NCI-H1436 treated with DMSO at 0.1 percent for 48 hours (cell line): ENCODE measurements at places on chromosomes 16 and 17.

DNA sequence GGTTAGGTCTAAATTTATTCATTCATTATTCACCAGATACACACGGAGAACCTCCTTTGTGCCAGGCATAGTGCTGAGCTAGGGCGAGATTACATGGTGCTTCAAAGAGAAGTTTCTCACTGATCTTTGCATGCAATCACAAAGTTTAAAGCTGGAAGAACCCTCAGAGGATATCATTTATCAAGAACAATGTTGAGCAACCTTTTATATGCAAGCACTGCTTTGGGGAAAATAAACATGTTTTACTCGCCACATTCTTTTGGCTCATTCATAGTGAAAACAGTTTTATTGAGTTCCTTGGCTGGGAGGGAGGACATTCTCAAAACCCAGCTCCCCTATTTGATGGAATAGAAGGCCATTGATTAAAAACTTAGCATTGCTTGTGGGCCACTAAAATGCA, 49.8 kb upstream of the XYLT1 start:
- DNase-seq = no peak

DNA sequence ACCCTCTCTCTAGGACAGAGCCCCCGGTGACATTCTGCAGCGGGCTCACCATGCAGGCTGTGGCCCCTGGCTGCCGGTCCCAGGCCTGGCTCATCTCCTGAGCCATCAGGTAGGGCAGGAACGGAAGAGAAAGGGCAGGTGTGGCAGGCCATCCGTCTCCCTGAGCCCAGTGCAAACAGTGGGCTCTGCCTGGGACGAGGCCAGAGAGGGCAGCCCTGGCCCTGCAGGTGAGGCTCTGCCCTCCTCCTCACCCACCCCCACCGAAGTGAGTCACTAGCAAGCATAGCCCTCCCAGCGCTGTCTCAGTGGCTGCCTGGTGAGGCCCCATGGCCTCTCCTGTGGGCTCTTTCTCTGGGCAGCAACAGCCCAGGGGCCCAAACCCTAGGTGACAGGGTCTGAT, 14.5 kb downstream of the OTOP3 start:
- DNase-seq = no peak

- DNase-seq = no peak
These were observed 8.2 kb downstream of the NPTX1 start for GRCh38 chr17:80468242-80468641.

DNA sequence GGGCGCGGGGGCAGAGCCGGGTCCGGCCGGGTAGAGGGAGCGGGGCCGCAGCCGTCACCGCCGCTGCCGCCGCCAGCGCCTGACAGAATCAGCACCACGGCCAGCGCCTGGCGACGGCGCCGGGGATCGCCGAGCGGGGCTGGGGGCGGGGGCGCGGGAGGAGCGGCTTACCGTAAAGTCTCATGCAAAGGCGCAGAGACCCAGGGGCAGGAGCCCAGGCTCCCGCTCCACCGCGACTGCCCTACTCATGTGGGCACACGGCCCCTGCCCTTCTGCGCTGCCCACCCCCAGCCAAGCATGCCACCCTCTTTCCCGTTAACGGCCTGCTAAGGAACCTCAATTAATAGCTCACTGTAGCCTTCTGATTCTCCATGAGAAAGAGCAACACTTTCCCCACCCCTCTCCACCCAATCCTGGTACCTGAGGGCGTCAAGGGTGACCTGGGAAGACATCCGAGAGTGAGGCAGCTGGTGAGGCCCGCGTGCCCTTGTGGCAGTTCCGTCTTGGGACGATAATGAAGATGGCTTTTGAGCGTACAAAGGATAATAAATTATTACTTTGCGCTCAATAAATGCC, at the start of gene SEZ6:
Gene SEZ6, minus strand, starts transcription at position 98 of the 576 bp plus-strand sequence. CDS start 164 bp downstream, outside the sequence.
- DNase-seq = no peak

DNA sequence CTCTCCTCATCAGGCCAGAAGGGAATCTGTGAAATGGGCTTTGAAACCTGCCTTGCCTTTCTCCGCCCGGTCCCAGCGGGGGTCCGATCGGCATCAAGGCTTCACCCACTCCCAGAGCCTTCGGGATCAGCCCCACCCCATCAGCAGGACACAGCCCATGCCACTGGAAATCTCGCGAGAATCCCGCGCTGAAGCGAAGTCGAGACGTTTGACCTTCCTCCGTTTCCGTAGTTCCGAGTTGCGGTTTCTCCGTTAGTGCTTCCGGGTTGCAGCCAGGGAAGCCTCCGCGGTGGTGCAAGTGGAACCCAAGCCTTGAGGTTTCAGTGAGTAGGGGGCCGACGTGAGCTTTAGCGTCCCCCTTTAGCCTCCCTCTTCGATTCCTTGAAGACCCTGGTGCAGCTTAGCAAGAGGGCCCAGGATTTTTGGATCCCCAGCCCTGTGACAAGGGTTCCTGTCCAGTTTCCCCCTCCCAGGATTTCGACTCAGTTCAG, at the start of gene COASY:
Gene COASY, plus strand, starts transcription at position 252 of the 491 bp plus-strand sequence. CDS start 475 bp downstream, outside the sequence.
- peak; percentile 92 for DNase-seq

- DNase-seq = no peak
These were observed 76.2 kb upstream of the KSR1 start for GRCh38 chr17:27379888-27380533.

DNA sequence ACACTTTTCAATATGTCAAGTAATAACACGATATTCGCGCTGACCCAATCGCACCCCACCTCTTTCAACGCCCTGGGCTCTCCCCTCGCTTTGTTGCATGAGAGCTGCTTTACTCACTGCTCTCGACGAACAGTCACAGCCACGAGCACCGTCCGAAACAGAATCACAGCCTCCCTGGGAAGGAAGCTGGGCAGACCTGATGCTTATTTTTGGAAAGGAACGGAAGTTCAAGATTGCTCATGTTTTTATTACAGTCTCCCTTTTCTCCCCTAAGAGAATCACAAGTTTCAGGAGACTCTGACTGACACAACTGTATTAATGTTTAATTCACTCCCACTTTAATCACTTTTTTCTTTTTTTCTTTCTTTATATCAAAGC, 67.8 kb downstream of the ANKRD11 start:
- no peak for DNase-seq

- no peak for DNase-seq
These were observed 65.4 kb upstream of the ZFHX3 start for GRCh38 chr16:73113336-73113735.

- no peak for DNase-seq
These were observed 2111.5 kb downstream of the TP53TG3F start for GRCh38 chr16:35570946-35571345.

- no peak for DNase-seq
These were observed 22.0 kb downstream of the CLUH start for GRCh38 chr17:2689411-2690164.

DNA sequence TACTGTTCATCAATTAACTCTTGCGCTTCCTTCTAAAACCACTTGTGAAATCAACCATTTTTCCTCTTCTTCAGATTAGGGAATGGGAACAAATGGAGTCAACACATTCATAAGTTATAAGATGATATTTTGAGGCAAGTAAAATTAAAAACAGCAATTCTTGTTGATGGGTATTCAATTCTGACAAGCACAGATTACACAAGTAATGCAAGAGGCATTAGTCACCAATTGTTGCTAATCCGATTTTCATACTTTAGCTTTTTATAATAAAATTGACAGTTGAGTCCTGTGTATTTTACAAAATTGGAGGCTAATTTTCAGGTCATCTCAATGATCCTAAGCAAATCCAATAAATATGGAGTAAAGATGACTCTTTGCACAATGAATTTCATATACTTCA, 918.4 kb upstream of the SOX9 start:
- DNase-seq = no peak

DNA sequence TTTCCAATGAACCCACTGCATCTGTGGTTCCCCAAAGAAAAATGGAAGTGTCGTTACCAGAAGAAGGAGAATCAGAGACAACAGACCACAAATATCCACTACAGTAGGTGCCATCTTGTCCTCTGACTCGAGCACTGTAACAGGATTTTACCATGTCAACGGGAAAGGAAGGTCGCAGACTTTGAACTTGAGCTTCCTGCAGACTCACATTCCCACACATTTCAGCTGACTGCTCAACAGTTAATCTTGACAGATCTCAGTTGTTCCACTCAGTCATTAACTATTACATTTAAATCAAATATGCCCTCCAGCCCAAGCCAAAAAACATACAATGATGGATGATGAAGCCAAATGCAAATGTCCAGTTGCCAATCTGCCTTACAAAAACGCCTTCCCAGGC, 37.0 kb downstream of the GAS7 start:
- no peak for DNase-seq

- no peak for DNase-seq
These were observed 515.0 kb upstream of the SALL1 start for GRCh38 chr16:51666074-51666473.

DNA sequence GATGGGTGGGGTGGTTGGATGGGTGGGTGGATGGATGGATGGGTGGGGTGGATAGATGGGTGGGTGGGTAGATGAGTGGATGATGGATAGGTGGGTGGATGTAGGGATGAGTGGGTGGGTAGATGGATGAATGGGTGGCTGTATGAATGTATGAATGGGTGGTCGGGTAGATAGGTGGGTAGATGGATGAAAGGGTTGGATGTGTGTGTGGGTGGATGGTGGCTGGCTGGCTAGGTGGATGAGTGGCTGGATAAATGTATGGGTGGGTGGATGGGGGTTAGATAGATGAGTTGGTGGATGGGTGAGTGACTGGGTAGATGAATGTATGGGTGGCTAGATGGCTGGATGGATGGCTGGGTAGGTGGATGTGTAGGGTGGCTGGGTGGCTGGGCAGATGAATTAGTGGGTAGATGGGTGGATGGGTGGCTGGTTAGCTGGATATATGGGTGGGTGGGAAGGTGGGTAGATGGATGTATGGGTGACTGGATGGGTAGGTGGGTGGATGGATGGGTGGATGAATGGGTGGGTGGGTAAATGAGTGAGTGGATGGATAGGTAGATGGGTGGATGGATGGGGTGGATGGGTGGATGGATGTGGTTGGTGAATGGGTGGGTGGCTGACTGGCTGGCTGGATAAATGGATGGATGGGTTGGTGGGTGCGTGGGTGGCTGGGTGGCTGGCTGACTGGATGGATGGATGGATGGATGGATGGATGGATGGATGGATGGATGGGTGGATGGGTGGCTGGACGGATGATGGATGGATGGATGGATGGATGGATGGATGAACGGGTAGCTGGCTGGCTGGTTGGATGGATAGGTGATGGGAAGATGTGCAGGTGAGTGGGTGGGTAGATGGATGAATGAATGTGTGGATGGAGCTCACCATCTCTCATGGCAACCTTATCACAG, 18.9 kb upstream of the GOSR2 start:
- no peak for DNase-seq

GRCh38 chr16:78993346-78993745, 607.2 kb downstream of the MAF start:
- peak; percentile 80 for DNase-seq

DNA sequence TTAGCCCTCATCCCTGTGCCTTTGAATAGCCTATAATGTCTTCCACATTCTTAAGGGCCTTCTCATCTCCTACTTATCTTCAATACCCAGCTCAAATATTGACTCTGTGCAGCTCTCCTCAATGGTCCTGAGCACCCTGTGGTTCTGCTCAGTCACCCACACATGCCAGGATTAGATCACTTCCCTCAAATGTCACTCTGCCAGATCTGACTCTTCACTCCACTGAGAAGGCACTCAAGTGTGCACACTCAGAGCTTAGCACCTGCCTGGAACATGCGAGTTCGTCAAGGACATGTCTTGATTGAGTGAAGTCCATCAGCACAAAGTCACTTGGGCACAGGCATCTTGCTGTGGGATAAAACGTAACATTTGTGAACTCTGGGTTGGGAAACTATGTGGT, 404.8 kb downstream of the CDH13 start:
- DNase-seq = no peak

DNA sequence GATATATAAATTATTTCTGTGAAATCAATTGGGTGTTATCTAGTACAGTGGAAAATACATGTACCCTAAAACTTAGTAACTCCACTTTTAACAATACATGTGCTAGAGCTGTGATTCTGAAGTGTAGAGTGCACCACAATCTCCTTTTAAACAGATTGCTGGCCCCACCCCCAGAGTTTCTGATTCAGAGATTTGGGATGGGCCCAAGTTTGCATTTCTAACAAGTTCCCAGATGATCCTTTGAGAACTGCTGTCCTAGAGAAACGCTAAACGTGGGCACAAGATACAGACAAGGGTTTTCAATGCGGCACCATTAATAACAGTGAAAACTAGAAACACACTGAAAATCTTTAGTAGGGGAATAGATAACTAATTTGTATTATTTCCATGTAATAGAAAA, 49.2 kb downstream of the NXPH3 start:
- DNase-seq = no peak

DNA sequence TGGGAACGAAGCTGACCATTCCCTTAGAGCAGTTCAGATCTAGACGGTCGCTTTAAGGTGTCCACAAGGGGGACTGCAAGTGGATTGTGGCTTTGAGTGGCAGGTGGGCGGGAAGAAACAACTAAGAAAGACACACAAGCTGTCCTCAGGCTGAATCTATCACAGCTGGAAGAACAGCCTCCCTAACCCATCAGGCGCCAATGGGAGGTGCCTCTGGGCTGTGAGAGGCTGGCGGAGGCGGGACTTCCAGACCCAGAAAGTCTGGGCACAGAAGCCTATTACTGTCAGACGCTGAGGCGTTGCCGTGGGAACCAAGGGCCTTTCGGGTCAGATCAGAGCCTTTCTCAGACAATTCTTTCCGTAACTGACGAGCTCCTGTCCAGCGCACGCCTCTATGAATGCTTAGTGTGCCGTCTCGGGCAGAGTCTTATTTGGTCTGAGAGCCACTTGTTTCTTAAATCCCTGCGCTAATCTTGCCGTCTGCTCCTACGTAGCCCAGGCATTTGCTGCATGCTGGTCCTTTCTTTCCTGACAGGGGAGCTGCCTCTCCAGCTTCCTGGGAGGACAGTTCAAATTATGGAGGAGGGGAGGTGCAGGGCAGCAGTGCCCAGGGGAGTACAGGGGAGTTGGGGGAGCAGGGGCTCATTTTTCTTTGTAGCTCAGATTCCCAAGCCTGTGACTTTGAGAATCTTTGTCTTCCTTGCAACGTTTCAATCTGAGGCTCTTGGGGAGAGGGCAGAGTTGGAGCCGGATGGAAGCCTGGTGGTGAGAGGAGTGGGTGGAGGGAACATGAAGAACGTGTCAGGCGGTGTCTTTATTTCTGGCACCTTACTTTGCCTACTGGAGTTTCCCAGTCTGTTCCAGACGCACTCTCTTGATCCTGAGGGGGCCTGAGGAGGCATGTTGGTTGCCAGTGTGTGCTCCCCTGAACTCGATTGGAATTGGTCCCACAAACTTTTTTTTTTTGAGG, 618.7 kb downstream of the KCNJ18 start:
- no peak for DNase-seq

GRCh38 chr16:17657045-17657444, 186.3 kb upstream of the XYLT1 start:
- DNase-seq = no peak

DNA sequence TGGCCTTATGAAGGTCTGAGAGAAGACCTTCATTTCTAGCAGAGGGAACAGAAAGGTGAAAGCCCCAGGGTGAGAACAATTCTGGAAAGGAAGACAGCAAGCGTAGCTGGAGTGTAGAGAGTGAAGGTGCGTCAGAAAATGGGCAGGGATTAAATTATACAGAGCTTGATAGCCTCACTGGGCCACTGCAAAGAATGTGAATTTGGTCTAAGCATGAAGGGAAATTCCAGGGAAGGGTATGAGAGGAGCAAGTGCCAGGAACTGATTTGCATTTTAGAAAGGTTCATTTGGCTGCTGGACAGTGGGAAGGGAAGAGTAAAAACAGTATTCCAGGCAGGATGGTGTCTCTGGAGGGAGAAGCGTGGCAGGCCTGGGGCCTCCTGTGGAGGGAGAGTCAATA, 274.1 kb upstream of the ASIC2 start:
- DNase-seq = no peak
